ENCODE measurements at places on chromosomes 13 and 19.
A peak's percentile ranks its signal among the peaks of the same experiment; 100 is the strongest.

DNA sequence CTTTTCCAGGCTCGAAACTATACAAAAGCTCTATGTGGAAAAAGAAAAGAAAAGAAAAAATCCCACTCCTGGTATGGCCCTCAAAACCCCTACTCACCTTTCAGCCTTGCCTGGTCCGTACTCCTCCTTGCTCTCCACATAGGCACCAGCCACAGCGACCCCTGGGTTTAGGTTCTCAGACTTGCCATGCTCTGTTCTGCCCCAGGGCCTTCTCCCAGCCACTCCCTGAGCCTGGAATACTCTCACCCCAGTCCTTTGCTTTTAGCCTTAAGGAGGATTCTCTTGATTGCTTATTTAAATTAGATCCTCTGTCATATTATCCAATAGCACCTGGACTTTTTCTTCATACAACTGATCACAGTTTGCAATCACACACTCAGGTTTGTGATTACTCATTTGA is 522.5 kb downstream of the DIAPH3 start:
- DNase-seq, result peak; percentile 11

DNA sequence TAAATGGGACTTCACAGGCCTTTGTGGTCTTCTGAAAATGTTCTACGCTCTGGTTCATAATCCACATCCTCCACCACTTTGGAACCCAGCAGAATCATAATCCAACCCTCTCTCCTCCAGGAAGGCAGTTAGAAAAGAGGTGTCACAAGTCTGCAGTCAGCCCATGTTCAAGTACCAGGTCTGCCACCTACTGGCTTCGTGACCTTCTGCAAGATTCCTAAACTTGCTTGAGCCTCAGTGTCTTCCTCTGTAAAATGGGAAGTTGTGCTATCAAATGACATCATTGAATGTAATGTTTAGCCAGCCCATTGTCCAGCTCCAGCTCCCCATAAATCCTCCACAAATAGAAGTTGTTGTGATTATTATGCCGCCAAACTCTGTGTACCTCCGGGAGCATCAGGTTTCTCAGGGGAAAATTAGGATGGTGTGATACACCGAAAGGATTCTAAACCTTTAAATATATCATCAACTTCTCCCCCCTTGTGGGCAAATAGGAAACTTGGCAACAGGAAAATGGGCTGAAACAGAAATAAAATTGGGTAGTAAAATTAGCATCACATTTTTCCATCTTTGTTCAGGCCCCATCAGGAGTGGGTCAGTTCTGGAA is 109.7 kb downstream of the NUFIP1 start:
- peak; percentile 54 for DNase-seq

- DNase-seq, result no peak
Observed at GRCh38 chr13:30486230-30487074, 20.7 kb upstream of the HMGB1 start.

- DNase-seq, result no peak
Observed at GRCh38 chr19:56661248-56661647, 10.3 kb downstream of the ZNF835 start.

- DNase-seq, result no peak
Observed at GRCh38 chr13:25501231-25501630, 129.5 kb downstream of the ATP8A2 start.

DNA sequence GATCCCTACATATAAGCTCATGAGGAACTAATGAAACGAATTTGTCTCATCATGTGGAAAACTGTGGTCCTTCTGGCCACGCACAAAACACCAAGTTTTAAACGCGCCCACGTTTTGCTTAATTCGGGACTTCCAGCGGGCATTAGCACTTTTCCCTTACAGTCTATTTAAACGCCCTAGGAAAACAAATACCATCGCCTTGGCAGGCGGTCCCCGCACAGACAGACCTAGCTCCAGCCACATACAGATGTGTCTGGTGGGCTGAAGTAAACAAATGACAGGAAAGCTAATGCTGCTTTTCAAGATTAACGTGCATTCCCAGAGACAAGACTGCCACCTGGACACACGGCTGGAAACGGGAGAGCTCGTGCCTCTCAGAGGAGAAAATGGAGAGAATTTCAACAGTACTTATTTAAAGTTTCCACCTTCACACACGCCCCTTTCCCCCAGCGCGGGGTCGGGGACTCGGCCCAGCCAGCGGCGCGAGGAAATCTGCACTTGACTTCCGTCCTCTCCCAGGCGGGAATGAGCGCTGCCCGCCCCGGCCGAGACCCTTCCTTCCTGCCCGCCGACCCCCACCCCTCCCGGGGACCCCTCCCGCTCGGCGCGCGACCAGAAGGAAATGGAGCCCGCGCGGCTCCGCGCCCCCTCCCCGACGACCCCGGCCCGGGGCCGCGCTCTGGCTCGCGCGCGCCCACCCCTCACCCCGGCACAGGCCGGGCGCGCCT is 931 bp downstream of the USP12 start:
- peak; percentile 71 for DNase-seq

- no peak for DNase-seq
Observed at GRCh38 chr13:40508127-40508526, 158.3 kb downstream of the FOXO1 start.

DNA sequence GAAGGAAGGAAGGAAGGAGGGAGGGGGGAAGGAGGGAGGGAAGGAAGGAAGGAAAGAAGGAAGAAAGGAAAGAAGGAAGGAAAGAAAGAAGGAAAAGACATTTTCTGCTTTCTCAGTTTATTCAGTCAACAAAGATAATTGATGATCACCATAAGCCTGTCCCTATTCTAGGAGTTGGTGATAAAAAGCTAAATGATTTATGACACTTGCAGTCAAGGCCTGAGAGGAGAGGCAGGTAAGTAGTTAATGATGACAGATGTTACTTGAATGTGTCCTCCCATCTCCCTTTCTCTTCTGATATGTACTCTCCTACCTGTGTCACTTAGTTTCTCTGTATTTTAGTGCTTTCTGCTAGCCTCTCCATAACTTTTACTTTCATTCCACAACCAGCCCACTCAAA is 141.3 kb downstream of the SLITRK6 start:
- peak; percentile 58 for DNase-seq

DNA sequence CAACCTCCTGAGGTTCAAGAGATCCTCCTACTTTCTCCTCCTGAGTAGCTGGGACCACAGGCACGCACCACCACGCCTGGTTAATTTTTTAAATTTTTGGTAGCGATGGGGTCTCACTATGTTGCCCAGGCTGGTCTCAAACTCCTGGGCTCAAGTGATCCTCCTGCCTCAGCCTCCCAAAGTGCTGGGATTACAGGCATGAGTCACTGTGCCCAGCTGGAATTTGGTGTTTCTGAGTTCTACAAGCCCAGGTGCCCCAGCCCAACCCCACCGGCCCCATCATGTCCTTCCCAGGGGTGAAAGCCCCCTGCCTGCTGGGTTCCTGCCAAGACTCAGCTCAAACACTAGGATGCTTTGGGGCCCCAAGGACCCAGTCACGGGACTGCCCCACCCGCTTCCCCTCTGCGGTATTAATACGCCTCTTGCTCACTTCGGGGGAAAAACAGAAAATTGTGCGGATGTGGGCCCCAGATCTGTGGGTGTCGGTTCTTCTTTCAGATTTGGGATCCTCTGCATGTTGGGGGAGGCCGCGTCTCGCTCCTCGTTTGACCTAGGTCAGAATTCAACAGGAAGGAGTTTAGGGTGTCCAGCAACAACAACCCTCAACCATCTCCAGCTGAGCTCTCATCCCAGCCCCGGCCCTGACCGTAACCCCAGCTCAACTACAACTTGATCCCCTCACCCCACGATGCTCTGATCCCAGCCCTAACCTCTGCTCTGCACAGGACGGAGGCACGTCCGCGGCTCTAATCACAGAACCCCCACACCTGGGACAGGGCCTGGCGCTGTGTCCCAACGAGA is 3.7 kb upstream of the FCER2 start:
- no peak for DNase-seq

GRCh38 chr19:10712754-10713153 is 5.1 kb upstream of the DNM2 start:
- DNase-seq, result no peak

DNA sequence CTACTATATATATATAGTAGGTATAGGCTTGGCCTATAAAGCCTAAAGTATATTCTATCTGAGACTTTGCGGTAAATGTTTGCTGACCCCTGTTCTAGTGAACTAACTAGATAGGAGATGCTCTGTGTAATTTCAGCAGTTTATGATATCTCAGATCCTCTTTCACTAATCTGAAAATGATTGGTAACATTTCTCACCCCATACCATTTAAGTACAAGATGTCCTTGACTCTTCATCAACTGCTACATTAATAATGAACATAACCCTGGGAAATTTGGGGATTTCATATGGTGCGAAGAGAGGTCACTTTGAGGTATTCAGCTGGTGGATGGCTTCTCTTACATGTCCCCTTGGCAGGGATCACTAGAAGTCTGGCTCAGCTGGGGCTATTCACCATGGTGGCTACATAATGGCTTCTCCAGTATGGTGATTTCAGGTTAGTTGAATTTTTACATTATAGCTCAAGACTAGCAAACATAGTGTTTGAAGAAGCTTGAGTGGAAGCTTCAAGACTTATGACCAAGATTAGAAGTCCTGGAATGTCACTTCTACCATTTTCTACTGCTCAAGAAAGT is 103.6 kb upstream of the MYCBP2 start:
- DNase-seq, result no peak

Measured in NCI-H69 (cell line).